GM12891 (cell line): ENCODE measurements at places on chromosomes 12 and 14.

GRCh38 chr12:72468505-72468904, 196.3 kb downstream of the TRHDE start:
- no peak for DNase-seq

GRCh38 chr14:70934084-70934483, 26.8 kb downstream of the PCNX1 start:
- no peak for DNase-seq

- no peak for DNase-seq
These were observed 85.7 kb downstream of the ABCD2 start for GRCh38 chr12:39533951-39534350.

GRCh38 chr14:104523546-104523935, 56.0 kb upstream of the C14orf180 start:
- no peak for DNase-seq

DNA sequence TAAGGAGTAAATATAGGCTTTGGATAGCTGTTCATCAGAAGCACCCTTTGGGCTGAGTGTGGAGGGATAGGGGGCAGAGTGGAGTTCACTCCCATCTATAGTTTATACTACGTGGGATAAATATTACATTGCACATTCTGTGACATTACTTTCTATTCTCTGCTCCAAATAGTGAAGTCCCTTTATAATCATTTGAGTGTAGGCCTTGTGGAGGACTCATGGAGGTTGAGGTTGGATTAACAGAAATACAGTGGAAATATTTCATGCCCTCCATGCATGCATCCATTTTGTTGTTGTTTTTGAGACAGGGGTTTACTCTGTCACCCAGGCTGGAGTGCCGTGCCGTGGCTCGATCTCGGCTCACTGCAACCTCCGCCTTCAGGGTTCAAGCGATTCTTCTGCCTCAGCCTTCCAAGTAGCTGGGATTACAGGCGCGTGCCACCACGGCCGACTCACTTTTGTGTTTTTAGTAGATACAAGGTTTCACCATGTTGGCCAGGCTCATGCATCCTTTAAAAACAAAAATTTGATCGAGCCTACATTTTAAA, 1.4 kb downstream of the CHPT1 start:
- no peak for DNase-seq

GRCh38 chr12:56154246-56154771, 1.9 kb downstream of the MYL6B start:
- no peak for DNase-seq

DNA sequence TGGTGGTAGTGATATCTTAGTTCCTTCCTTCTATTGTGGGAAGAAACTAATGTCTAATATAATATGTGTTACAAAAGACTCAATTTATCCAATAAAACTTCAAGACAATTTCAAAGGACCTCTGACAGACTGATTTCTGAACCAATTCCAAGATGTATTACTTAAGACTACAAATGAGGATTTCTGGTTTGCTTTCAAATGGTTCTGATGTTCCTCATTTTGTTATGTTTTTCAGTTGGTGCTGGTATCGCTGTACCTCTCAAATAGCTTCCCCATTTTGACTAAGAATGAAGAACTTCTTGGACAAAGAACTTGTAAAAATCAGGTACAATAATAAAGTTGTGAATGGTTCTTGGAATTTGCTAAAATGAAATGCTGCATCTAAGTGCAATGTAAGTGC, 19.4 kb upstream of the MBIP start:
- no peak for DNase-seq

DNA sequence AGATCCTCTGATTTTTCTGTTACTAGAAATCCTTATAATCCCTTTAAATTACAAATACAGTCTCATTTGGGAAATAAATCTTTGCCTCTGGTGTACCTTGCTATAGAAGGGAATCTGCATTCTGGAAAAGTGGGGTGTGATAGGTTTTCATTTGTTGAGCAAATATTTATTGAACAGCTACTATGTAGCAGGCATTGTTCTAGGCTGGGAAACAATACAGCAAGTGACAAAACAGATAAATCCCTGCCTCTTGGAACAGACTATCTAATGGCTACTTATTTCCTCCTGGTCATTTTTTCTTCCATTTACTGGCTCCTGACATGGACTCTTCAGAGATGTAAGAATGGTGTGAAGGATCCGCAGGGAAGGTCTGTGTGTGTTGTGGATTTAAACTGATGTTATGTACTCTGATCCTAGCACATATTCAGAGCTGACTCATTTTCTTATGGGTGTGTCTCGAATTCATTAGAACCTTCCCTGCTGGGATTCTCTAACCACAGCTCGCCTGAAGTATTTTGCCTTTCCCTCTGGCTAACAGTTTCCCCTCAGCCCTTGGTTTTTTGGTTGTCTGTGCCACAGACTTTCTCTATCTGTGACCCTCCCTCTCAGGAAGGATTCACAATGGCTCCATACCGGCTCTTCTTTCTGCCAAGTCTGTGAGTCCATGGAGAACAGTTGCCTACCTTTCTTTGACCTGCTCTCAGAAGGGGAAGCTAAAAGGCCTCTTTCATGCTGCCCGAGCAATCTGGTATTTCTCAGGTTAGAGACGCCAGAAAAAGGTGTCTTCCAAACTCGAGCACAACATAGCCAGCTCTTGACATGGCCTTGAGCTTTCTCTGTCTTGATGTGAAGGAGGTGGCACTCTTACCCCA, 53.7 kb downstream of the TMTC2 start:
- DNase-seq = no peak

GRCh38 chr14:75499084-75499875, 23.0 kb upstream of the BATF start:
- no peak for DNase-seq
